ENCODE measurements at places on chromosomes 7 and 10.

DNA sequence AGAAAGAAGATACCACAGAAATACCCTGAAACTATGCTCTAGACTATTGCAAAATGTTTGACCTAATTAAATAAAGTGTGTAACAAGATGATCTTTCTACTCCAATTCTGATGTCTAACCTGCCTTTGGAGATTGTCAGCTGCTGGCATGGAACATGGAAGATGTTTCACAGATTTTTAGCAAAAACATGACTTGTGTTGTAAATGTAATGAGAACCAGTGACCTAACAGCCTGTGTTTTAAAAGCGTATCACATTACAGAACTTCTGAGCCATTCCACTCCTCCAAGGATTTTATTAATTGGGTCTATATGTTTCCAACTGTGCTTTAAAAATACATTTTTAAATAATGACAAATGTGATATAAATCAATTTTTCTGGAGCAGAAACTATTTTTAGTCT lies 526.3 kb upstream of the SEMA3D start:
- no peak for DNase-seq

- DNase-seq: no peak
Observed at GRCh38 chr10:120012131-120012400, 119.5 kb downstream of the SEC23IP start.

DNA sequence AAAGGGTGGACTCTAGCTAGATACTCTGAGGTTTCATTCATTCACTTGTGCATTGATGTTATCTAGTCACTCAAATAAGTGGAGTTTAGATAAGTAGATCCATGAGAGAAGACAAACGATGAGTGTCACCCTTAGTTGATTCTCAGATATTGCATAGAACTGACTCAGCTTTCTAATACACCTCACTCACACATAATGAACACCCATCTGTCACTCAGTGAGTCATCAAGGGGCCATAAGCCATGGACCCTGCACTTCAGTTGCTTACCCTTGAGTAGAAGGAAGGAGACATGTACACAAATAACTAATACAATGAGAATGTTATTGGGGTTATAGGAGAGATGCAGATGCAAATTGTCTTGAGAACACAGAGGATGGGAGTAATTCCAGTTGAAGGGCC lies 163.8 kb downstream of the SORCS3 start:
- no peak for DNase-seq

DNA sequence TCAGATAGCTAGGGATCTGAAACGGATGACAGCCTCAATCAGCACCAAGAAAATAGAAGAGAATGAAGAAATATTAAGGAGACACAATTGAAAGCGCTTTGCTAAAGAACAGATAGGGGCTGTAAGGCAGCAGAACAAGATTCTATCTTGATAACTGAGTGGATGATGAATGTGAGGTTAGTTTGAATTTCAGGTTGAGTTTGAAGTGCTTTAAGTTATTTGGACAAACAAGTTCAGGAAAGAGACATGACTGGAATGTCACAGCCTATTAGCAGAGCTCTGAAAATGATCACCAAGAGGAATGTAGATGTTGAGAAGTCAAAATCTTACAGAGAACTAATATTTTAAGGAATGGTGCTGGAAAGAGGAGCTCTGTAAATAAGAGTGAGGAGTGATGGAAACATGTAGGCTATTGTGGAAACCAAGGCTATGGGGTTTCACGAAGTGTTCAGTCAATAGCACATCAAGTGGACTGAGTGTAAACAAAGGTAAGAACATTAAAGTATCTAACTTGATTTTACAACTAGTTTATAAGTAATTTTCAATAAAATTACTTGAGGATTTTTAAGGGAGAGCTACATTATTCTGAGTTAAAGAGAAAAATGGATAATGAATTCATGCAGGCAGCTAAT lies 61.6 kb downstream of the MEST start:
- no peak for DNase-seq

DNA sequence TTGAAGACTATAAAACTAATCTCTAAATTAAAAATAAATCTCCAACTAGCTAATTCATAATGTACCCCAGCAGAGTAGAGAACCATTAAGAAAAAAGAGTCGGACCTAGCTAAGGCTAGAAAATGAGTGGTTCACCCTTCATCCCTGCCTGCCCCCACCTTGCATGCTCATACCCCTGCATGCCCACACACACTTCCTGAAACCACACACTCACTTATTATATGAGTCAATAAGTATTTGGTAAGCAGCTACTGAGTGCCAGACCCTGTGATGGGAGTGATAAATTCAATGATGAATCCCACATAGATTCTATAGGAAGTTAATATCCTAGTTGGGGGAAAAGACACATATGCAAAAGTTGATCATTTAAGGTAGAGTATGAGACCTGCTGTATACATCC lies 152.9 kb upstream of the INHBA start:
- no peak for DNase-seq

DNA sequence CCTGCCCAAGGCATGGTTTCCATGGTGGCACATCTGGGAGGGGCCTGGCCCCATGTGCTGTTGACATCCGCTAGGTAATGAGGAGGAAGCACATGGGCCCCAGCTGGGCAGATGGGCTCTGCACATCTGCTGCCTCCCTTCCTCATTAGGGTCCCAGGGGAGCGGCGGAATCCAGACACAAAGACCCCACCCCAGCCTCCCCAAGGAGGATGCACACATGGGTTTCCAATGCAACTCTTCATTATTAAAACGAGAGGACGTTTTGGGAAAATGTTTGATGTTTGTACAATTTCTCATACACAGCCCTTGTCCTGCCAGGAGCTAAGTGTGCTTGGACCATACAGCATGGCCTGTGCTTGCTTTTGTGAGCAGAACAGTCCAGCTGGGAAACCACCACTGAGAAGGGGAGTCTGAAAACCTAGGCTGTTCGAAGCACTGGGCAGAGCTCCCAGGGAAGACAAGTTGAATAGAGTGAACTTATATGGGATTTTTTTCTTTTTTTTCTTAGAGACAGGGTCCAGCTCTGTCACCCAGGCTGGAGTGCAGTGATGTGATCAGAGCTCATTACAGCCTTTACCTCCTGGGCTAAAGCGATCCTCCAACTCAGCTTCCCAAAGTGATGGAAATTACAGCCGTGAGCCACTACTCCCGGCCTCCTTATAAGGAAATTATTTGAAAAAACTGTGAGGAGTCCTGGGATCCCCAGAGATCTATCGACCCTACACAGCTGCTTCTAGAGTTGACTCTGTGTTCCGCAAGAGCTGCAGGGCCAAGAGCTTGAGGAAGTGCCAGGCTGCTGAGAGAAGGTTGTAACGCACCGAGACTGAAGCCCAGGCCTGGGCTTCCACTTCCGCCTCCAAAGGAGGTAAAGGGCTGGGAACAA lies 23.4 kb downstream of the FAM107B start:
- peak; percentile 5 for DNase-seq
